Right renal cortex interstitium (tissue), 3 donors: ENCODE measurements at places on chromosomes 7 and 10. TPM values are rescaled to one million over a fixed set of nuclear protein-coding genes. Genes with fewer than 3 reads are reported as not detected.

PSMA2 gene
- polyA plus RNA-seq: 319 TPM

PAPOLB gene
- polyA plus RNA-seq: 0.07 TPM

PSAP gene
- polyA plus RNA-seq: 920 TPM

SPDYE16 gene
- 1.3 TPM for polyA plus RNA-seq

FAM185A gene
- polyA plus RNA-seq: 12.1 TPM

HACD1 gene
- polyA plus RNA-seq: 13.4 TPM

AMPH gene
- polyA plus RNA-seq: 17.4 TPM

DNA sequence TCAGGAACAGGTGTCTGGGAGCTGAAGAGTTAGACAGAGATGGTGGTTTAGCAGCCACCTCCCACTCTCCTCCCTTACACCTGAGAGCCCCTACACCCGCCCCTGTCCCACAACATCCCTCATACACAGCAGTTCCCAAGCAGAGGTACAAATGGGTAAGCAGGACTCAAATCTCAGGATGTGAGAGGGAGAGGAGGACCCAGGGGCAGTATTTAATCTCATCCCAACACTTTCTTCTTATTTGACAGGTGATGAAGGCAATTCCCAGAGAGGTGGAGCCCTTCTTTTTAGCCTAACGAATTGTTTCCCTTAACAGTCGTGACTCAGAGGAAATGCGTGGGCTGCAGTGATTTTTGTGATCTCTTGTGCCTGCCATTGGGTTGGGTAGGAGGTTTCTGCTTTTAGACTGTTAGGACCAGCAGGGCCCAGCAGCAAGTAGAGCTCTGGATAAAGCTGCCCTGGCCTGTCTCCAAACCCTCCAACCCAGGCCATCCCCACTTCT, 191.3 kb downstream of the HECW1 start:
- DNase-seq: no peak

GRCh38 chr10:62554632-62555199, 180.5 kb downstream of the ZNF365 start:
- DNase-seq: no peak

DNA sequence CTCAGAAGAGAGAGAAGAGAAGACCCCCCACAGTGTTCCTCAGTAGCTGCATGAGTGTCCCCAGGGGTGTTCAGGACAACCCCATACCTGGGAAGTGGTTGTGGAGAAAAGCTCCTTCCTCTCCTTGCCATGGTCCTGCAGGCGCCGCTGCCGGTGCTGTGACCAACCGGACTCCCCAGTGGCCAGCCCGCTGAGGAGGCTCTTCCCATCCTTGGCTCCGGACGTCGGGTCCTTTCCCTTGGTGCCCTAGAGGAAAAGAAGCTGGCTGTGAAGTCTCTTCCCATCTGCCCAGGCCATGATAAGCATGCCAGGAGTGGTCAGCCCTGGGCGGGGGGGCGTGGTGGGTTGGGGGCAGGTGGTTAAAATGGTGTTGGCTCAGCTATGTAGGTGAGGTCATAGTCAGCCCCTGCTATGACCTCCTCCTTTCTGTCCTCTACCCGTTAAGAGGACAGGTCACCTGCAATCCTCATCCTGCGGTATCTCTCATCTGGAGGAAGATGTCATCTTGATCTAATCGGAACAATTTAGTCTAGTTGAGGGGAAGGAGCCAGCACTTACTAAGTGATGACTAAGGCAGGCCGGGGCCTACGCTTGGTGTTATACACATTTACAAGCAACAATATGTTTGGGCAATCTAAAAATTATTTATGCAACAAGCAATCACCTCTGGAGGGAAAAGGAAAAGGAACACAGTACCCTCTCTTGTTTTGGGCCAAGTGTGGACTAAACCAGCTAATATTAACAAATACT, 13.2 kb downstream of the WDR91 start:
- no peak for DNase-seq

DNA sequence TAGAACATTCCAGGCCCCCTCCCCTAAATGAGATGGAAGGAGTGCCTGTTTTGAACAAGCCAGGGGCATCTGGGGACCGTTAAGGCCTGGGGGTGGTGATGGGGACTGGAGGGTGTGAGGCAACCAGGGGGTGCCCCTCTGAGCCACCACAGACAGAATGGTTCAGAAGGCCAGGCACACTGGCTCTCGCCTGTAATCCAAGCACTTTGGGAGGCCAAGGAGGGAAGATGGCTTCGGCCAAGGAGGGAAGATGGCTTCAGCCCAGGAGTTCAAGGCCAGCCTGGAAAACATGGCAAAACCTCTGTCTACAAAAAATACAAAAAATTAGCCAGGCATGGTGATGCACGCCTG, 173.2 kb upstream of the TNRC18 start:
- DNase-seq: no peak

DNA sequence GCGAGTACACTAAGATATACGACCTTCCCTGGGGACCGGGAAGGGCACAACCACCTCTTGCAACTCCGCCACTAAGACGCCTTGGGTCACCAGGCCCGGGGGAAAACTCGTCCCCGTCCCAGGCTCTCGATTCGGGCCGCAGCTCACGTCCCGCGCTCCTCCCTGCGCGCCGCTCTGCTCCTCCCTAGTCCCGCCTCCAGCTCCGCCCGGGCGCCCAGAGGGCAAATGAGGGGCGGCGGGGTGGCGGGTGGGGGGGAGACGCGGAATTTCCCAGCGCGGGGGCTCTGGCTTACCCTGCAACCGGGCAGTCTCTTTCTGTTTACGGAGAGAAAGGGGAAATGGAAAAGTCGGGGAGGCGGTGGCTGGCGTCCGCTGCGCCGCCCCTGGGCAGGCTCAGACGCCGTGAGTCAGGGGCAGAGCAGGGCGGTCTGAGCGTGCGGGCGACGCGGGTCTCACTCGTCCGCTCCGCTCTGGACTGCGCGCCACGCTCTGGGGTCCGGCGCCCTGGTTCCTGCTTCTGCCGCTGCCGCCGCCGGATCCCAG, at the start of gene MAP3K8:
MAP3K8 (plus strand) TSS at position 455 of the 543 bp plus-strand sequence. CDS start 4,755 bp downstream, outside the sequence.
- peak; percentile 71 for DNase-seq

GRCh38 chr10:124688386-124688785, 55.8 kb downstream of the FAM53B start:
- DNase-seq: no peak

- DNase-seq: no peak
Measured at GRCh38 chr7:157352516-157352915, 15.7 kb downstream of the DNAJB6 start.

GRCh38 chr10:48705401-48705938, 20.8 kb downstream of the WDFY4 start:
- no peak for DNase-seq

- DNase-seq: no peak
Measured at GRCh38 chr7:110157631-110158362, 933.1 kb upstream of the LRRN3 start.

DNA sequence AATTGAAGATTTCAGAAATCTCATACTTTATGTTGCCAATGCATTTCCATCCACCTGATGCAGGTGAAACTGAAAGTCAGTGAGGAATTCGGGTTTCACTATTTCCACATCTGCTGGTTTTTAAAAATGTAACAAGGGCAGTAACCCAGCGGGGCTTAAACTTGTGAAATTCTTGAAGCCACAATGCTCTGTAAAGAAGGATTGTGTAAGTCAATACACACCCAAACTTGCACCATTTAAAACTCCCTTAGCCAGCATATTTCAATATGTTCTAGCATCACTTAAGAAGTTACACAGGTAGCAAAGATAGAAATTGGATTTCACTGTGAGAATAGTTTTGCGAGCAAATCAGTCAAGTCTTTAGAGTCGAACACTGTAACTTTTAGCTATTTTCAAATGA, 386.1 kb downstream of the PLXDC2 start:
- no peak for DNase-seq

DNA sequence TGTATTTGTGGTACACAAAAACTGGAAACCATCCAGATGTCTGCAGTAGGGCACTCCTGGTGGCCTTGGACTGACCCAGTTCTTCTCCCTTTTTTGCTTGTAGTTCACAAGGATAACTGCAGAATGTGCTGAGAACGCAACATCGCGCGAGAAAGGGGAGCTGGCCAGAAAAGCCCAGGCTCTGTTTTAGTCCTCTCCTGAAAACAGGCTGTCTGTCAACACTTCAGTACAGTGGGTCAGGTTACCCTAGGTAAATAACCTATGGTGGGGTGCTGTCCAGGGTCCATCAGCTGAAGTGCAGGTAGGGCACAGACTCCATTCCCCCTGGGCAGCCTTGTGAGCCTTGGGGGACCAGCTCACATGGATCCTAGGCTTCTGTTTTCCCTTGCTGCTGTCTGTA, 495.8 kb downstream of the MDFIC start:
- no peak for DNase-seq

DNA sequence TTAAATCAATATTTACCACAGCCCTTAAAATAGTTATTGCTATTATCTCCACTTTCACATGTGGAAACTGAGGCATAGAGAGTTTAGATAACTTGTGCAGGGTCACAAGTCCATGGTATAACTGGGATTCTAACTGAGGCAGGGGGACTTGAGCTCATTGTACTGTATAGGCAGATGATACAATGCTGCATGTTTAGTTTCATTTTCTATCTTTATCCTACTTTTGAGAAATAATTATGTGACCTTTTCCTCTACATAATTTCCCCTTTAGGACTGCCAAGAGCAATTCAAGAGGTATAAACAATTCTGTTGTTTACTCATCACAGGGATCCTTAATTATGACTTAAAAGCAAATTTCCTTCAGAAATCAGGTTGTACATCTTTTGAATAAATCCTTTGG, 193.1 kb downstream of the SUGCT start:
- no peak for DNase-seq

DNA sequence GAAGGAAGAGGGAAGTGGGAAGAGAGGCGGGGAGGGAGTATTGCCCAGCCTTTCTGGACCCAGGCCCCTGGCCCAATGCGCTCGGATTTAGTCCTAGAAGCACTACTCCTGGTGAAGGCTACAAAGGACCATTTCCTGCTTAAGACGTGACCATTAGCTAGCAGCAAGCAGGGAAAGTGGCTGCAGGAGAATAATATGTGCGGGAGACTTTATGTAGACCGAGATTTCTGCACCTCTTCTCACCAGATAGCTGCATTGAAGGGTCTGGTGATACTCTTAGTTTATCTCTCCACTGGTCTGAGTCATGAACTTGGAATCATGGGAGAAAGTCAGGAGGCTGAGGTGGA, 3.1 kb downstream of the VAX1 start:
- no peak for DNase-seq

DNA sequence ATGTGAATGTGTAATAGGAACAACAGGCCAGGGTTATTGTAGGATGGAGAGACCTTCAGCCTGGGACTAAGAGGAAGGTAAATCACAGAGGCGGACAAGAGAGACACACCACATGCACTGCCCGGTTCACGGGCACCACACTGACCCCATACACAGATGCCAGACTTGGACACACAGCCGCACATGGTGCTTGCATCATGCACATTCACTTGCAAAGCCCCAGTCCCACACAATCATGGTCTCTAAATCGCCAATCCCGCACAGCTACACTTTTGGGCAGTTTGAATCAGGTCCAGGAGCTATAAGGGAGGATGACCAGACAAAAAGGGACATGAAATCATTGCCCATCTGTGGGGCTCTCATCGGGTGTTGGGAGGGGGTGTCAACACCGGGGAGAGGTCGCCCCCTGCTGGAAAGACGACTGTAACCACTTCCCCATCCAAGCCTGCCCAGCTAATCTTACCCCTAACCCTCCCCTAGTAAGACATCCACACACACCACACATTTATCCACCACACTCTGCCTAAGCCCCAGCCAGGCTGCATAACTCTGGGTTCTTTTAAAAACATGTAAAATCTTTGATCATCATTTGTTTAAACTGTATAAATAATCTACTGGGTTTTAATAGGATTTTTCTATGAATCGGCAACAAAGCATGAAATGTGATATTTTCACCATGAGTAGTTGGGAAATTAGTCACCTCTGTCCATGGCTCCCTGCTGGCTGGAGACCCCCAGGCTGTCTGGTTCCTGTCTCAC, 40.5 kb upstream of the SLF2 start:
- DNase-seq: no peak

DNA sequence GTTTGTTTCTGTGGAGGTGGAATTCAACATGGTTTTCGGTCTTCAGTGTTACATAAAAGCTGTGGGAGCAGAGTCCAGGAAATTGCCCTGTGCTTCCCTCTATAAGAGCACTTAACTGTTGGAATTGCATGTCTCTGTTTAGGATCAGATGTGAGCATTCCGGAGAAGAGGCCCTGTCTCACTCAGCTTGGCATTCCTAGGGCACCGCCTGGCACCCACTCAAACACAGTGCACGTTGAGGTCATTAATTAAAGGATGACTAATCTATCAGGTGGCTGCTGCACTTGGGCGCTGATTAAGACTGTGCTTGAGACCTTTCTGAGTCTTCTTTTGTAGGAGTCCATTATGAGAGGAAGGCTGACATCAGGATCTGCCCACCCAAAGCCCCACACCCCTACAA, 82.8 kb upstream of the VIPR2 start:
- no peak for DNase-seq

DNA sequence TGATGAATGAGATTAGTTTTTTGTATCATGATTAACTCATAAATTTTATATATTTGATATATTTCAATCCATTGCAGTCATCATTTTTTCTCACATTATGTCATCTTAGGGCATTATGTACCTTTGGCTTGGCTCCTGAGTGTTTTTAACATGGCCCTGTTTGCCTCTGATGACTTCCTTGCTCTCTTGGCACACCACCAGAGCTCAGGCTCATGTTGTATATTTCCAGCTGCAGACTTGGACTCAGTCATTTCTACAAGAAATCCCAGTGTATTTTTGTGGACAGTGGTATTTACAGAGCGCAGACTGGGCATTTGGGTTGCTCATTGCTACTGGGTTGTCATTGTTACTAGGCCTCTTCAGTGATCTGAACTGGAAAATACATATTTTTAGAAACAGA, 188.5 kb downstream of the ADRA2A start:
- DNase-seq: no peak

DNA sequence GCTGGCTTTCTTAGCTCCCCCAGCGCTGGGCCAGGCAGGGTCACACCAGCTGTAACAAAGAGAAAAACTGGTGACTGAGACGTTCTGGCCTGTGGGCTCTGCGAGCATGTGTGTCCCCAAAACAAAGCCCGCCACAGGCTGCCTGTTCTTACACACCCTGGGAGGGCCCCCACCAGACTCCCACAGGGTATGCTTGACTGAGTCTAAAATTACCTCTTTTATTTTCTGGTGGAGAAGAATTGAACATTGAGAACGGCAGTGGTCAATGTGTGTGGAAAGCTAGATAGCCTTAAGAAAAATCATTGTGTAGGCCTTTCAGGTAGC, 808 bp downstream of the C10orf71 start:
- no peak for DNase-seq
